Amniotic epithelial cell (primary cell): ENCODE measurements at places on chromosomes 1 and 21.

- no peak for DNase-seq
Measured at GRCh38 chr21:37458669-37459276, 92.2 kb downstream of the DYRK1A start.

GRCh38 chr1:96116731-96117130, 604.9 kb upstream of the PTBP2 start:
- DNase-seq, result peak; percentile 0

DNA sequence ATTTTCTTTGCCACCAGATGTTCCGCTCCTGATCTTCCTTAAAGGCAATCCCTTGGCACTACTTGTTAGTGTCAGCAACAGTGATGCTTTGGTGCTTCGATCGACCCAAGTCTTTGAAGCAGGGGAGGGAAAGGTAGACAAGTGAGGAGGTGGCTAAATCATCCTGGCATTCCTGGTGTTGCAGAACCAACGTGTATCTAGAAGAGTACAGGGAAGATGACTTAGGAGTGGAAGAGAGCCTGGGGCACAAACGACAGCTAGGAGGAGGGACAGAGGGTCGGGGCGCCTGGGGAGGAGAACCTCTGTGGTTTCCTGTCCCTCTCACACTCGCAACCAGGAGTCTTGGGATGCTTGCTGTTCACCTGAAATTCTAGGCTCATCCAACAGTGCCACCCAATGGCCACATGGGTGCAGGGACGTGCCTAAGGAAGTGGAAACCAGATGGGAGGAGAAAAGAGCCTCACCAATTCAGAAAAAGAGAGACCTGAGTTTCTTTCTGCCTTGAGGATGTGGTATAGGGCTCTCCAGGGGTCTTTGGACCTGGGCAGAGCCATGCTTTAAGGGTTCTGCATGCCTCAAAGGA, 9.5 kb upstream of the KCNA2 start:
- peak; percentile 54 for DNase-seq

DNA sequence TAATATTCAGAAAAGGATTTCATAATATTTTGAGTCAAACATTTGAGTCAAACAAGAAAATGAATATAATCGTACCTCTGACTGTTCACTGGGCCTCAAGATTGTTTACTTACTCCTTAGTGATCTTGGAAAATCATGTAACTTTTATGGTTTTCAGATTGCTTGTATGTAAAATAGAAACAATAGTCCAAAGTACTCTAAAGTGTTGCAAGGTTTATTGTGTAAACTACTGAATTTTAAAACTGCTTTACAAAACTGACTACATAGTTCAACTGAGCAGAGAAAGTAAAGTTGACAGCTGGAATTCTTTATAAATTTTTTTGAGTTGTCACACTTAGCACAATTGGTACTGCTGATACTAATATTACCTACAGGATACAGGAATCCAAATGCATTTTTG, 931.0 kb downstream of the NCAM2 start:
- DNase-seq, result no peak

GRCh38 chr1:47527653-47528272, 89.9 kb downstream of the FOXD2 start:
- DNase-seq, result peak; percentile 33

DNA sequence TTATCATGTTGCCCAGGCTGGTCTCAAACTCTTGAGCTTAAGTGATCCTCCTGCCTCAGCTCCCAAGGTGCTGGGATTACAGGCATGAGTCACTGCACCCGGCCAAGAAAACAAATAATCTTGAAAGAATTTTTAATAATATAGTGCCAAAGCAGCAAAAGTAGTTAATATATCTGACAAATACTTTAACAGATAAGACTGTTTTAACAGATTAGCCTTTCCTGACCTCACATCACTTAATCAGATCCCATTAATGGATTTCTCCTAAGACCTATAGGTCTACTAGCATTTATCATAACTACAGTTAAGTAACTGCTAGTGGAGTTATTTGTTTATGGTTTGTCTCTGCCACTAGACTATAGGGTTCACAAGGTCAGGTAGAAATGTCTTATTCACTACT, 61.1 kb upstream of the HP1BP3 start:
- DNase-seq, result peak; percentile 80

DNA sequence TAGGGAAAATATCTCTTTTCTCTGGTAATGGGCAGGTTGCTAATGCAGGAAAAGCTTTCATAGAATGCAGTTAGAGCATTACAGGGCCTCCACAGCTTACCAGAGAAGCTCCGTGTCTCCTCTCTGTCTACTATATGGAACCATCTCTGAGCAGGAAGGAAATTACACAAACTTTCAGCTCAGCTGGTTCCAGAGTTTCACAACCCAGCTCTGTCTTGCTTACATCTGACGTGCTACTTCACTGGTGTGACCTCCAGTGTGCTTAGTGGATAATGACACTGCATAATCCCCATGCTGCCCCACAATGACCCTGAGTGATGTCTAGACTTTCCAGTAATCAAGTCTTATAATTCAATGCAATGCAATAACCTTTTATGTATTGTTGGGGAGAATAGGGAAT, 4.3 kb upstream of the FGGY start:
- DNase-seq, result peak; percentile 88

GRCh38 chr1:54375712-54376429, 30.3 kb downstream of the SSBP3 start:
- DNase-seq, result no peak

GRCh38 chr1:156659988-156660751, 17.0 kb downstream of the NES start:
- peak; percentile 97 for DNase-seq

- peak; percentile 37 for DNase-seq
Measured at GRCh38 chr1:226002667-226003501, 3.7 kb upstream of the SDE2 start.

DNA sequence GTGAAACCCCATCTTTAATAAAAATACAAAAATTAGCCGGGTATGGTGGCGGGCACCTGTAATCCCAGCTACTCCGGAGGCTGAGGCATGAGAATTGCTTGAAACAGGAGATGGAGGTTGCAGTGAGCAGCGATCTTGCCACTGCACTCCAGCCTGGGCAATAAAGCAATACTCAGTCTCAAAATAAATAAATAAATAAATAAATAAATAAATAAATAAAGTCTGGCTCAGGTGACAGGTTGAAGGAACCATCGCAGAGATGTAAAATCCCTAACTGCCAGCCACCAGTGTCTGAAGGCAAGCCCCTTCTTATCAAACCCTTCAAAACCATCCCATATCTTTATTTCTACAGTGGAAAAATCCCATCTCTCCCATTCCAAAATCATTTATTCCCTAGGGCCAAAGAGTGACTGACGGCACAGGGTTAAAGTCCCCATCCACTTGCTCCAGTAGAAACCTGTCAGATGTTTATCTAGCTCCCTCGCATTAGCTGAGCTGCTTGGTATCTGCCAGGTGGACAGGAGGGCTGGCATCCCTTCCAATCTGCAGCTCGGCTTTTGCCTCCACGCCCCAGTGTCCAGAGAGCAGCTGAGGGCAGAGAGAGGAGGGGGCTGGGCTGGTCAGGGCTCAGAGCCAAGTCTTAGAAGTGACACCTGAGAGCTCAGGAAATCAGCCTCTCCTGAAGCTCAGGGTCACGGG, 5.0 kb downstream of the CSRP1 start:
- no peak for DNase-seq

DNA sequence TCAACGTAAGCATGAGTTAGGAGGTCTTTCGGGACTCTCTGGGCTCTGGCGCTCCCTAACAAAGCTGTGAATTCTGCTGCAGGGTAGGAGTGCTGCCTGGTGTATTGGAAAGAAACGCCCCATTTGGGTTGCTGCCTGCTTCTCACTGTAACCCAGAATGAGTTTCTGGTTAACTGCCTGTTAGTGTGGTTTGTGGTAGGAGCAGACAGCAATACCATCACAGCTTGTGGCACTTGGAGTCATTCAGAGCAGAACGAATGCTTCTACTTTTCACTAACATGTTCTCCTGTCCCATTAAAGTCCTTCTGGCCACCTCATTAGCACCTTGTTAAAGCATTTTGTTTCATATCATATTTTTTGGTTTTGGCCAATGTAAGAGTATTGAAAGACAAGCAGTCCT, 18.1 kb downstream of the MAP3K7CL start:
- peak; percentile 22 for DNase-seq

- no peak for DNase-seq
Measured at GRCh38 chr1:226060427-226060826, 2.1 kb upstream of the H3-3A start.

- no peak for DNase-seq
Measured at GRCh38 chr1:244165701-244166100, 114.6 kb downstream of the ZBTB18 start.

- no peak for DNase-seq
Measured at GRCh38 chr1:25692560-25692959, 76.0 kb downstream of the MAN1C1 start.

DNA sequence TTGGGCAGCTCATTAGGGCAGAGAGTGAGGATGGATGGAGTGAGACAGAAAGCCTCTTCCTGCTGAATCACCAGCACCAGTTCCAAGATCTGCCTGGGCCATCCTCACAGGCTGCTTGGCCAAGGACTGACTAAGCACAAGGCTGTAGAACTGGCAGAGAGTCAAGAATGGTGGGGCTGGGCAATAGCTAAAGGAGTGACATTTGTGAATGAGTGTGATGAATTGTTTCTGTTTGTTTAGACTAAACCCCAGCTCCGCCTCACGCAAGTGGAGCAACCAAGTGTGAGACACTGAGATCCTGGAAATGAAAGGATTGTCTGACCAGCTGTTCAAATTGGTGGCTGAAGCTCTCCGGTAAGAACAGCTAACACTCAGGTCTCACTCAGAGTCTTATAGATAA, 38.6 kb downstream of the BRINP2 start:
- DNase-seq, result peak; percentile 99

GRCh38 chr1:8625491-8625890, 191.9 kb downstream of the RERE start:
- DNase-seq, result no peak

DNA sequence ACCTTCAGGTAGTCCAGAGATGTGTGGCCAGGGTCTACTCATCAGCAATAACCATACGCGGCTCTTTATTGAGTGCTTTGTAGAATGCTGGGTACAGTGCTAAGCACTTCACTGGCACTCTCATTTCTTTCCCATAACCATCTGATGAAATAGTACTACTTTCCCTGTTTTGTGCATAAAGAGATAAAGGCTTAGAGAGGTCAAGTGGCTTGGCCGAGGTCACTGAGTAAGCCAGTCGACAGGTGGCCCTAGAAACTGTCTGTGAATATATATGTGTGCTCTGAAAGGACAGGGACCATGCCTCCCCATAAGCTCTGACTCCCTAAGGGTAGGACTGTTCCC, 52.8 kb downstream of the NENF start:
- DNase-seq, result peak; percentile 14

- no peak for DNase-seq
Measured at GRCh38 chr21:30468900-30469714, 11.1 kb downstream of the KRTAP19-1 start.

GRCh38 chr1:235834620-235835019, 32.1 kb downstream of the LYST start:
- DNase-seq, result no peak

DNA sequence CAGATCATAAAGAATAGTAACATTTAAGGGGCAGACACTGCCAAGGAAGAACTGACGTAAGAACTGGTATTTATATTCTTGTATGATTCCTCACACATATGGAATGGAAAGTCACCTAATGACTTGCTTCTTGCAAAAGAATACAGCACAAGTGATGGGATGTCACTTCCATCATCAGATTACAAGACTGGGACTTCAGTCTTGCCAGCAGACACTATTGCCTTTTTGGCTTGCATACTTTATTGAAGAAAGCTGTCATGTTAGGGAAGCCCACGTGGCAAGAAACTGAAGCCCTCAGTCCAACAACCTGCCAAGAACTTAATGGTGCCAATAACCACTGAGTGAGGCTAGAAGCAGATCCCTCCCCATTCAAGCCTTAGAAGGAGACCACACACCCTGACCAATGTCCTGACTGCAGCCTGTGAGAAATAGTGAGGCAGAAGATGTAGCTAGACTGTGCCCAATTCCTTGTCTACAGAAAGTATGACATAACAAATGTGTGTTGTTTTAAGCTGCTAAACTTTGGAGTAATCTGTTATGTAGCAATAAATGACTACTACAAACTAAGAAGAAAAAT, 12.0 kb downstream of the EGLN1 start:
- DNase-seq, result peak; percentile 51

DNA sequence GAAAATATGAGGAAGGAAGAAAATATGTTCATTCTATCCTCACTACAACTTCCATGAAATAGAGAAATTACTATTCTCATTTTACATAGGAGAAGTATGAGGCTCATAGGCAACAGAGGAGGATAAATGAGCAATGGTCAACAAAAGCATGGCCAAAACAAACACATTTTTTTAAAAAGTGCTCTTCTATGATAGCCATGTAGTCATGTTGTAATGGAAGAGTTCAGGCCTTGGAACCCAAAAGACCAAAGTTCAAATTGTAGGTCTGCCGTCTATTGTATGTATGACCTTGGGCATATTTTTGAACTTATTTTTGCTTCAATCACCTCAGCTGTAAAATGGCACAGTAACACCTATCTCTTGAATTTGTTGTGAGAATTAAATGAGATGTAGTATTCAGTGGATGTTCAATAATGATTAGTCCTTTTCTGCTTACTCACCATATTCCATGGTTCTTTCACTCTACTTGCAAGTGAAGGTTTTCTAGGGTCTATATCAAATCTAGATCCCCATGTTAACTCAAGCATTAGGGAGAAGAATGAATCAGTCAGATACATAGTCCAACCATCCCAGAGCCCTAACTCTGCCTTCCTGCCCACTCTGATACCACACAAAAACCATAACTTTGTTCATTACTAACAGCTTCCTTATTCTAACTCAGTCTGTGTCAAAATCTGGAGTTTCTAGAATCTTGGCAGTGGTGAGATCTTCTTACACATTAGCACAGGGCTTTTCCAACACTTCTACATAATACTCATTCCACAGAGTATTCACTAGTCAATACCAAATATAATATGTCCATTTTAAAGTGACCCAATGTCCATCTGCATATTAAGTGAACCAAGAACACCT, 353.2 kb downstream of the PLPP3 start:
- DNase-seq, result no peak

GRCh38 chr1:1058088-1058905, 15.8 kb downstream of the RNF223 start:
- DNase-seq, result no peak

DNA sequence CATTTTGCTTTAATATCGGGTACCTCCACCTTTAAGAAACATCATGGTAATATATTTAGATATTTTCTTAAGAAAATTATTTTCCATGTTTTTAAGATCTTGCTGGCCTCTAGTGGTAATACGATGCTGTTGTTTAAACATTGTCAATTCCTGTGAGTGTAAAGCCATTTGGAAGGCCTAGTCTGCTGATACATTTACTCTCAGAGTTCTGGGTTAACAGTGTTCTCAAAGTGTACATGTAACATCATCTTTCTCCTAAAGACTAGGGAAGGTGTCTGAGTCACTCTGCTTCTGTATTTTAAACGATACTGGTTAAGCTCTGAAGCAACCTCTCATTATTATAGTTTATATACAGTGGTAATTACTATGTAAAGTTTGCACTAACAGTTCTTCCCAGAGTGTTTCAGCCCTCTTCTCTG, 189.1 kb downstream of the RASAL2 start:
- DNase-seq, result peak; percentile 82
